ENCODE measurements at places on chromosomes 3 and 15. TPM values are rescaled to one million over a fixed set of nuclear protein-coding genes. Genes with fewer than 3 reads are reported as not detected.

DAZL gene
- 0.21 TPM for total RNA-seq

DNA sequence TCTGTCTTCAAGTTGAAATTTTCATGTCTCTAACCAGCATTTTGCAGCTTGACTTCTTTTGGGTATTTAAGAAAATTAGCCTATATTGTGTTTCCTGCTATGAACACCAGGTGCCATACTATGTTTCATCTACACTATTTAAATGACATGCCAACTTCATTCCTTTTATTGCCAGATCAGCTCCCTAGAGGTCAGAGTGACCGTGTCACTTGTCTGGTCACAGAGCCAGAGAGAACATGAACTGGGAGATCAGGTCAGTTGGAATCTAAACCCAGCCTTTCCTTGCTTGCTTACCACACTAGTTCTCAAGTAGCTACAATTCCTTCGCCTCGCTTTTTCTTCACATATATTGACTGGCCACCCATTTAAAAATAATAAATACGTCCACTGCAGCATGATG is 87.6 kb downstream of the THBS1 start:
- no peaks in the 10 kb centered on the region for H3K36me3 ChIP-seq
- DNase-seq, result no peak
- H3K27ac ChIP-seq, result no peak overlapping the region
- no peaks in the 10 kb centered on the region for H3K27me3 ChIP-seq

DNA sequence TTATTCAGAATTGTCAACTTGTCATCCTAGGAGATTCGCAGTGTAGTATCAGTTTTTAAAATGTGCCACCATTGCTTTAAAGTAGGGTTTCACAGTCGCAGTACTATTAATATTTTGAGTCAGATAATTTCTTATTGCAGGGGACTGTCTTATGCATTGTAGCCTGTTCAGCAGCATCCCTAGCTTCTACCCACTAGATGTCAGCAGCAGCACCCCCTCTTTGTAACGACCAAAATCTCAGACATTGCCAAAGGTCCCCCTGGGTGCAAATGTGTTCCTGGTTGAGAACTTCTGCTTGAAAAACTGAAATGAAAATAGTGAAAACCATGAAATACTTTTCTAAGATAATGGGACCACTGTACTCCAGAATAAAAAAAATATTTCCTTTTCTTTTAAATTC is 474.8 kb downstream of the CNTN3 start:
- H3K27me3 ChIP-seq, result peaks cover 3% of the 10 kb centered on the region
- DNase-seq, result no peak
- H3K36me3 ChIP-seq, result no peaks in the 10 kb centered on the region
- no peak overlapping the region for H3K27ac ChIP-seq
- H3K4me1 ChIP-seq, result no peaks in the 10 kb centered on the region
- no peak overlapping the region for H3K4me3 ChIP-seq

GRCh38 chr15:58355973-58356372 is 75.8 kb upstream of the LIPC start:
- H3K36me3 ChIP-seq, result no peaks in the 10 kb centered on the region
- no peak overlapping the region for H3K27ac ChIP-seq
- no peaks in the 10 kb centered on the region for H3K4me1 ChIP-seq
- H3K4me3 ChIP-seq, result no peak overlapping the region

Measured in uterus (tissue), 4 donors.